ENCODE measurements at places on chromosomes 4 and X. TPM values are rescaled to one million over a fixed set of nuclear protein-coding genes. Genes with fewer than 3 reads are reported as not detected.

Gene GSX2
- not detected for total RNA-seq

Gene VSIG4
- total RNA-seq: not detected

Gene TEX11
- not detected for total RNA-seq

Gene SHOX
- not detected for total RNA-seq

Gene RHOXF1
- total RNA-seq: 0.53 TPM

Gene VMA21
- total RNA-seq: 40.0 TPM

Gene CCDC158
- not detected for total RNA-seq

Gene GABRG1
- total RNA-seq: not detected

Gene CLGN
- total RNA-seq: 0.07 TPM

Gene FABP2
- total RNA-seq: 0.39 TPM

Gene PRKG2
- total RNA-seq: 0.60 TPM

Gene AKAP4
- total RNA-seq: not detected

Gene NLGN3
- total RNA-seq: 1.4 TPM

Gene XPNPEP2
- 1.3 TPM for total RNA-seq

Gene SLITRK4
- total RNA-seq: not detected

Gene WDR45
- 66.2 TPM for total RNA-seq

Gene XKRX
- 0.15 TPM for total RNA-seq

Gene PAGE4
- not detected for total RNA-seq

Data from activated naive CD4-positive, alpha-beta T cell treated with anti-CD3 and anti-CD28 coated beads, Interleukin-2, amount 10 ng/mL, durations not matched to agents 5 hours and 36 hours (primary cell).